Stimulated activated CD8-positive, alpha-beta memory T cell treated with anti-CD3 and anti-CD28 coated beads, Interleukin-15, amount 100 ng/mL, for 4 hours (primary cell): ENCODE measurements at places on chromosomes 2 and 18.

DNA sequence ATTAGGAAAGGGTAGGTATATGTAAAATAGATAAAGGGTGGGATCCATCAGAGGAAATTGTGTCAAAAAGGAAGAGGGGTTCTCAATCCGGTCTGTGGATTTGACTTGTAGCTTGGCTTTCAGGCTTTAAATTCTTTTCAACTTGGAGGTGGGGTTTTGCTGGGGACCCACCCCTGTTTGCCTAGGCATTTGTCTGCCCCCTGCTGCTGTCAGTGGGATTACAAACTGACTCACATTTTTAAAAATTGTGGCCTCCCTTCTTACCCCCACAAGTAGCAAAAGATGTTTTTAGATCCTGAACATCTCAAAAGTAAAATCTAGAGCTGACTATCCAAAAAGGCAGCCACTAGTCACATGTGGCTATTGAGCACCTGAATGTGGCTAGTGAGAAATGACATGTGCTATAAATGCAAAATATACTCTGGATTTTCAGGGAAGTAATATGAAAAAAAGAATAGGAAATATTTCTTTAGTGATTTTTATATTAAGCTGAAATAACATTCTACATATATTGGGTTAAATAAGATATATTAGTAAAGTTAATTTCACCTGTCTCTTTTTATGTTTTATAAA lies 178.9 kb downstream of the GFPT1 start:
- DNase-seq, result no peak

- DNase-seq, result no peak
Observed at GRCh38 chr18:31821545-31822171, 61.0 kb upstream of the SLC25A52 start.

GRCh38 chr2:7999683-8000476 lies 682.0 kb upstream of the ID2 start:
- DNase-seq, result no peak

DNA sequence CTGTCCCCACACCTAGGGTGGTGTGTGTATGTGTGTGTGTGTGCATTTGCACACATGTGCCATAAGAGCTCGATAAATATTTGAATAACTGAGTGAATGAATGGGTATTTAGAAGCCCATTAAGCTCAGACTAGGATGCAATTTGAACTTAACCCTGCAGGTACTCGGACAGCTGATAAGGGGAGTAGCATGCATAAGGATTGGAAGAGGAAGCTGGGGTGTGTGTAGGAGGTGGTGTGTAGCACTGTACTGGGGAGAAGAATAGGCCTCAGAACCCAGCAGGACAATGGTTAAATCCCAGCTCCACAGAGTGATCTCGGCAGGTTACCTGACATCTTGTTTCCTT lies 1.8 kb upstream of the KCNF1 start:
- DNase-seq, result no peak

GRCh38 chr2:39424951-39425350 lies 12.1 kb downstream of the MAP4K3 start:
- DNase-seq, result no peak

DNA sequence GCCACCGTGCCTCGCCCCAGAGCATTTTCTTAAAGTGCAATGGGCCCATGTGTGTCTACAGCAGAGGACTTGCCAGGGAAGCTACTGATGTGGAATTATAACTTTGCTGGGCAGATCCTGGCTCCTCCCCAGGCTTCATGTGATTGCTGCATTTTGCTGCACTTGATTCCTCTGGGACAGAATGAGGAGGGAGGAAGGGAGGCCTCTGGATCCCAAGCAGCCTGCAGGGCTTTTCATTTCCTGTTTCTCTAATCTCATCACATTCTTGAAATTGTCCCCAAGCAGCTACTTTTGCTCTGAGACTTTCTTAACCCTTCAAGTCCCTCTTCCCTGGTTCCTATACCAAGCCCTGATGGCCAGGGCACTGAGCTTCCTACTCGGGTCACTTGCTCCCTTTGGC lies 134.4 kb upstream of the SEC11C start:
- no peak for DNase-seq

DNA sequence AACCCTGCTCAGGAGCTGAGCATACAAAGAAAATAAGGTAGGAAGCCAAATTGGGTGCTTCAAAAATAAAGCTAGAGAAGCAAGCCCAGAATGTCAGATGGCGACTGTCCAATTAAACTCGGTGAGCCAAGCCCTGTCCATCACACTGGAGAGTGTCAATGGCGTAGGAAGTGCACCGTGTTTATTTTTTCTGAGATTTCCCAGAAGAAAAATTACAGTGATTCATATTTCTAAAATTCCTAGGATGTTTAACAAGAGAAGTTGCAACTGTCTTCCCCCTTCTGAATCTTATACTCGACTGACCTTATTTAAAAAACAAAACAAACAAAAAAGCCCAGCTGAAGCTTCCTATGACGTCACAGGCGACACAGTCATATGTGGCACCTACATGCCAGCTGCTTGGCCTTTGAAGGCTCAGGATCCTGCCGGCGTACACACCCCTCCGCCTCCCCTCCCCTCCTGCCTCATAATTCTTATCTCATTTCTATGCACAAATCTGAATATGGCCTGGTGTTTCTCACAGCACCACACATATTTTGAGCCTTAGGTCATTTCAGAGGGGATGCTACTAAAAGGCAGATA lies 60.8 kb downstream of the MBP start:
- DNase-seq, result peak; percentile 46

DNA sequence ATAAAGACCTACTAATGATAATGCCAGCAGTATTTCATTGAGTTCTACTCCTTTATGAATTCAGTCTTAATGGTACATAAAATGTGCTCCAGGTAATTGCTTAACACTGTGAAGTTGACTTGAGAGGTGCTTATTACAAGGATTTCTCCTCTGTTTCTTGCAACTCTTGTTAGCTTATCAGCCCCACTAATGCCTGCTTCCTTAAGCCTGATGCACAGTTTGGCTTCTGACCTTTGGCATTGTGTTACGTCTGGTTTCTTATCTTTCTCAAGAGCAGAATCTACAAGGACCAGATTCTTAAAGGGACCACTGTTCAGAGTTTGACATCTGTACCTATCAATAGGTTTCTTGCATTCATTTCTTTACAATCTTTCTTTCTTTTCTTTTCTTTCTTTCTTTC lies 223.9 kb upstream of the CWC22 start:
- no peak for DNase-seq

DNA sequence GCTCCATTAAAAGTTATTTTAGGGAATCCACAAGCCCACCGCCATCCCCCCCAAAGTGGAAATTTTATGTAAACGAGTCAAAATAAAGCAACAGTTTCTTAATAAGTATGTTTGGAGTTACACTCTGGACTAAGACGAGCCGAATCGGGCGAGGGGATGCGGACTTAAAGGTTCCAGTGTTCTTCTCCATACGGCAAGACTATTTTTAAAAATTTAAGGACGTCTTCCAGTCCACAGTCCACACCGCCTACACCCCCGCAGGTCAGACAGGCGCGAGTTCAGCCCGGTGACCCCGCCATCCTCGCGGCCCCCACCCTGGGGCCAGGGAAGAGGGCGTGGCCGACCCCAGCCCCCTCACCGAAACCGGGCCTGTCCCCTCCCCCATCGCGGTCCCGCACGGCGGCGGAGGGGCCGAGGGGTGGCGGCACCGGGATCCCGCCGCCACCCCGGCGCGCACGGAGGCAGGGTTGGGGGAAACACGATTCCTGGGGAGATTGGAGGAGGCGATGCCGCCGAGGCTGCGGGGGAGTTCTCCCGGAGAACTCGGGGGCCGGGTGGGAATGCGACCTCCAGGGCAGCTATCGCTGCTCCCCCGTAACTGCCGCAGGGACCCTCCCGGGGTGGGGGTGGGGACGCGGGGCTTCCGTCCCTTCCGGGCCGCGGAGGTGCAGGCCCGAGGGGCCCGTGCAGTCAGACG lies 24.5 kb upstream of the SMAD7 start:
- DNase-seq, result no peak

GRCh38 chr2:105785095-105785847 lies 40.6 kb downstream of the NCK2 start:
- DNase-seq, result no peak

DNA sequence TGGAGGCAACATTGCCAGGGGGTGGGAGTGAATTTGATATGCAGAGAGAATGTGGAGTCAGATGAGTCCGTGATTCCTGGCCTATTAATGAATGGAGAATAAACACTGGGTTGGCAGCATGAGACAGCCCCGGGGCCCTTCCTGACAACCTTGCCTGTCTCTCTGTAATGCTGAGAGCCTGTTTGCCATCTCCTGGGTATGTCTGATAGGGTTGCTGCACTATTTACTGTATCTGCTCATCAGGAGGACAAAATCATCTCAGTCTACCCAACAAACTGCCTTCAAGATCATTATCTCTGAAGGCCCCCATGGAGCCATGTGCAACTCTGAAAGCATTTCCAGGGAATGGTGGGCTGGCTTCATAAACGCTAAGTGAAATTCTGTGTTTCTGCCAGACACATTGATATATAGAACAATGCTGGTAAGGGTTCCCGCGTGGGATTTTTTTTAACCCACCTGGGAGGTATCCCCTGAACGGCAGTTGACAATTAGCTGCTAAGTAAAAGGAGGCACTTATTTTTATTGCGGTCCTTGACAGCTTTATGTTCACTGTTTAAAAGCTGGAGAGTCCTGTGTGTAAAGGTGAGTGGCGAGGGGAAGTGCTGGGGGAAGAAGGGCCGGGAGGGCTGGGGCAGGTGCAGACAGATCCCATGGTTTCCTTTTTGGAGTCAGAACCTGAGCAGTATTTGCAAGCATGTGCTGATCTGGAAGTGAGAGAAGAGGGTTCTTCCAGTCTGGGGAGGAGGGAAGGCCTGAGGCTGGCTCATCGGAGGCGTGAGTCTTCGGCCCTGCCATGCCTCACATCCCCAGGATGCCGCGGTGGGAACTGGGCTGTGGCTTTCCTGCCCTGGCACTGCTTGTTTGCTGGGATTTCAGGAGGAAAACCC lies 64.8 kb downstream of the ARHGAP25 start:
- DNase-seq, result no peak

- DNase-seq, result no peak
Observed at GRCh38 chr2:144358979-144359541, 160.9 kb downstream of the ZEB2 start.
